ENCODE measurements at places on chromosomes 5 and 9. TPM values are rescaled to one million over a fixed set of nuclear protein-coding genes. Genes with fewer than 3 reads are reported as not detected.

- DNase-seq = no peak
These were observed 72.6 kb downstream of the ERMP1 start for GRCh38 chr9:5760338-5760737.

- DNase-seq = no peak
These were observed 130.6 kb downstream of the PDZD2 start for GRCh38 chr5:31769530-31769929.

DNA sequence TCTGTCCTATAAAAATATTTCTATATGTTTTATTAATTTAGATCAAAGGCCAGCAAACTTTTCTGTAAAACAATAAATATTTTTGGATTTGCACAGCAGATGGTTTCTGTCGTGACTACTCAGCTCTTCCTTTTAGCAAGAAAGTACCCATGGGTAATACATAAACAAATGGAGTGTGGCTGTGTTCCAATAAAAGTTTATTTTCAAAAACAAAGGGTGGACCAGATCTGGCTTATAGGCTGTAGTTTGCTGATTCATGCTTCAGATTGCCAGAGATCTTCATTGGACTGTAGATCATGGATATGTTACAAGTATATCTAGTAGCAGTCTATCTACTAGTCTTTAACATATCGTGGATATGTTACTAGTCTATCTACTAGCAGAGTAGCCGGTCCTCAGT, 590.5 kb downstream of the CSNK1G3 start:
- DNase-seq = no peak

GRCh38 chr9:128771094-128771721, 519 bp downstream of the ZER1 start:
- DNase-seq = no peak

- DNase-seq = no peak
These were observed 898 bp downstream of the CDH10 start for GRCh38 chr5:24643880-24644279.

Gene GNPDA1
- 50.4 TPM for total RNA-seq

Gene TMEM252
- total RNA-seq = 0.67 TPM

- DNase-seq = no peak
These were observed 219.8 kb downstream of the ARL15 start for GRCh38 chr5:54090495-54091120.

Gene PRPF4
- 27.2 TPM for total RNA-seq

Gene IFNA2
- total RNA-seq = not detected

- DNase-seq = peak; percentile 50
These were observed 8.5 kb upstream of the PRXL2C start for GRCh38 chr9:96663506-96664120.

DNA sequence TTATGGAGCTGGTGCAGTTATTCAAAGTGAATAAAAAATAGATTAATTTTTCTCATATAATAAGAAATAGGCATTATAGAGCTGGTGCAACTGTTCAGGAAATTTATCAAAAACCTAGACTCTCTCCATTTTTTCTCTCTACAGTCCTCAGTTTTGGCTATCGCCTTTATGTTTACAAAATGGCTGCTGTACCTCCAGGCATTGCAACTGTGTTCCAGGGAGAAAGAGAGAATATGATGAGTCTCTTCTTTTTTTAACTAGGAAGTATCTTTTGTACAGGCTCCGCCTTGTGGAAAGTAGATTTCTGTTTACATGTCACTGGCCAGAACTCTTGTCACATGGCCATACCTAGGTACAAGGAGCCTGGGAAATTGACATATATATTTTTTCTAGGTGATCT, 3.1 kb upstream of the TGFBR1 start:
- no peak for DNase-seq

GRCh38 chr5:178995341-178995690, 196 bp upstream of the GRM6 start:
- DNase-seq = no peak

GRCh38 chr5:1895739-1896420, 13.2 kb upstream of the IRX4 start:
- DNase-seq = no peak

DNA sequence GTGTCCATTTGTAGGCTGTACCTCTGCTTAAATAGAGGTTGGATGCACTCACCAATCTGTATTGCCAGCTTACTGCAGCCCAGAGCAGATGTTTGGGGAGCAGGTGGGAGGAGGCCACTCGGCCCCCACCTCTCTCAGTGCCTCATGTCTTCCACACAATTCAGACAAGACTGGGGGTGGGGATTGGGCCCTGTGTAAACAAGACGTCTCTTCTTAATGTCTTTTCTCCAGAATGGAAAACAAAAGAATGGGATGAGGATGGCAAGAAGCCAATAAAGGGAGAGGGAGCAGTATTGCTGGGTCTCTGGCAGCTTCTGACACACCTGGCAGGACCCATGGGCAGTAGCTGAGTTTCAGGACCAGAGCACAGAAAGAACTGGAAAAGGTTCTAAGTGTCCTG, 64.9 kb downstream of the SIL1 start:
- DNase-seq = no peak

DNA sequence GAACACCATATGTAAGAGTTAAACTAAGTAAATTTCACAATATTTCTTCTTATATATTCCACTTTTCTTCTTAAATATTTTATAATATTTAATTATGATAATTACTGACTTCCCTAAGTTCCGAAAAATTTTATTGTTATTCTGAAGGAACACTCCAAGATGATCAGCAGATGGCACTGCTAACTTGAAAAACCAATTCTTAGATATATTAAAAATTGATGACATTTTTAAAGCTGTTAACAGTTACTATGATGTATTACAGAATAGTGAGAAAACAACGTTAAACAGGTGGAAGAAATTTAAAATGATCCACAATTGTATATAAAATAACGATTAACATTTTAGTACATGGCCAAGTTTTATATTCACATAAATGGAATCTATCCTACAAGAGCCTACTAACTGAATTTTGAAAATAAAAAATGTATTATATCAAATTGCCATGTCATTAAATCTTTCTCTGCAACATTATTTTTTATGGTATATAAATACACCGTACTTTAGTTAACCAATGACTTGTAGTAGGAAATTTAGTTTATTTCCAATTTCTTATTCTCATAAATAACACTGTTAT, 30.1 kb upstream of the MUSK start:
- no peak for DNase-seq

Gene PCA3
- total RNA-seq = 0.33 TPM

Gene PCDHA8
- 2.9 TPM for total RNA-seq

- no peak for DNase-seq
These were observed 192.1 kb upstream of the TRIM32 start for GRCh38 chr9:116494815-116495634.

Gene MCIDAS
- 0.17 TPM for total RNA-seq

Gene EGR1
- 283 TPM for total RNA-seq

GRCh38 chr5:645421-645820, 33.3 kb downstream of the CEP72 start:
- no peak for DNase-seq

Data from type B pancreatic cell (in vitro differentiated cells).